Fibroblast of skin of abdomen (primary cell): ENCODE measurements at places on chromosomes 11 and 22.

GRCh38 chr22:17412232-17412631 lies 43.0 kb downstream of the CECR2 start:
- DNase-seq: no peak

DNA sequence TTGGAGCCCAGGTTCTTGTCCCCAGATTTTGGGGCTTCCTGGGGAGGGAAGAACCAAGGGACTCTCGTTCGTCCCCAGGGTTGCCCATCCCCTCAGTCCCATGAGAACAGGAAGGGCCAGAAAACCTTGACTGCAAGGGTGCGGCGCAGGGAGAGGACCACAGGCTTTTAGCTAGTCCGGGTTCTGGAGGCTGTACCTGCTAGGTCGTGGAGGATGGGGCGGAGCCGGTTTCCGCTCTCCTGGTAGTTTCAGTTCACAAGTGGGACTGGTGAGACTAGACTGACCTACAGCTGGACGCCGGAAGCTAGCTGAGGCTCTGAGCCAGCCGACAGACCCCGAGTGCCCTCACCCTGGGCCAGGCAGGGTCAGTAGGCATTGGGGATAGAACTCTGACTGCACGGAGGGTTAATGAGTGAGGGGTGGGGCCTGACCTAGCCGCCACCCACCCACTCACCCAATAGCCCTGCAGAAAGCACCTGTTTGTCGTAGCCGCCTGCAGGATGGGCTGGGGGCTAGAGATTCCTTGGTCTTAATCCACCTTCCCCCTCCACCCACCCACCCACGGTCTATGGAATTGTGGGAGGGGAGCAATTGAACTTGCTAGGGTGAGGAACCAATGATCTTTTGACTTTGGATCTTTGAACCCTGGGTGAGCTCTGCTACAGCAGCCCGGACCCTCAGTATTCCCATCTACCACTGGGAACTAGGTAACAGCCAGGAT lies 1.5 kb downstream of the MAFF start:
- no peak for DNase-seq

DNA sequence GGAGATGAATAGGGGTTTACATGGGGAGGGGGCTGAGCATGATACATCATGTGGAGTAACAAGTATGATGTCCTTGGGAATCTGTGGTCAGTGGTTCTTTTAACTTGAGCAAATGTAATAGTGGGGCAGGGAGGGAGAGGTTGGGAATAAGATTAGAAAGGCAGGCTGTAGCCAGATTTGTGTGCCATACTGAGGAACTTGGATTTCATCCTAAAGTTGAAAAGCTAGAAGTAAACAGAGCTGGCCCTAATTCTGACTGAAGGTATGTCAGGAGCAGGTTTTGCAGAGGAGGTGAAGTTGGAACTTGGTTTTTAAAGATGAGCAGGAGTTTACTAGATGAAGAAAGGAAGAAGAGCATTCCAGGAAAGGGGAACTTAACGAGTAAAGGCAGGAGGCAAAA lies 108.3 kb upstream of the RRM1 start:
- no peak for DNase-seq

DNA sequence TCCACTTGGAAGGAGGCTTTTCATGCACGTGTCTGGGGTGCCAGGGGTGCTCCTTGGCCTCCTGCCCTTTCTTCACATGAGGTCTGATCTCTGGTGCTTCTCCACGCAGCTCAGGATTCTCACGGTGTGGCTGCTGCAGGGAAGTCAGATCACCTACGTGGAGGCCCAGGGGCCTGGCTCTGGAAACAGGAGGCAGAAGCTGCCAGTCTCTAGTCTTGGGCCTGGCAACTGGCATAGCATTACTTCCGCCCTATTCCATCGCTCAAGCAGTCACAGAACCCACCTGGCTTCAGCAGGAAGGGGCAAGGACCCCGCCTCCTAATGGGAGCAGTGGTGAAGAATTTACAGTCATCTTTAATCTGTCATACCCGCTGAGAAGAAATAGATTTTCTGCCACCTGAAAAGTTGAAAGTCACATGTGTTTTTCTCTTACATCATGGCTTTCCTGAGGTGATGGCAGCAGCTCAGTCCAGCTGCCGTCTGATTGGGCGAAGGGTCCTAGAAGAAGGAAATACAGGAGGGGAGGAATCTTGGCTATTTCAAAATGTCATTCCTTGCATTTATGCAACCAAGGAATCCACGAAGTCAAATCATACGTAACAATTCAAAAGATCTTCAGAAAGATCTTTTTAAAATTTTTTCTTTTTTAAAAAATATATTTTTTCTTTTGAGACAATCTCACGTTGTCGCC lies 50.1 kb upstream of the DKK3 start:
- no peak for DNase-seq

GRCh38 chr22:23539135-23539838 lies 40.8 kb downstream of the IGLL1 start:
- peak; percentile 70 for DNase-seq

DNA sequence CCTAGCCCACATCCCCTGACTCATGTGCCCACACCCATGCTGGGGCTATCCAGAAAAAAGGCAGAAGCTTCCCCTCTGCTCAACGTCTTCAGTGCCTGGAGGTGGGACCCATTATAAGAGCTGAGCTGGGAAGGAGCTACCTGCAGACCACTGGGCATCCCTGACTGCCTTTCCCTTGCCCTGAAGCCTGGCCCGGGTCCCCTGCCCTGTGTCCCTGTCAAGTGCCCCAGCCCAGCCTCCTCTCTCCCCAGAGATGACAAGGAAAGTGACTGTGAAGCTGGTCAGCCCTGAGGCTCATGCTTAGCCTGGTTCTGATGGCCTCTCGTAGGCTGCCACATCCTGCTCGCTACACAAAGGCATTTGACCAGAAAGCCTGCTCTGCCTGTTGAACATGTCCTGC lies 140.4 kb downstream of the PARVA start:
- DNase-seq: no peak

DNA sequence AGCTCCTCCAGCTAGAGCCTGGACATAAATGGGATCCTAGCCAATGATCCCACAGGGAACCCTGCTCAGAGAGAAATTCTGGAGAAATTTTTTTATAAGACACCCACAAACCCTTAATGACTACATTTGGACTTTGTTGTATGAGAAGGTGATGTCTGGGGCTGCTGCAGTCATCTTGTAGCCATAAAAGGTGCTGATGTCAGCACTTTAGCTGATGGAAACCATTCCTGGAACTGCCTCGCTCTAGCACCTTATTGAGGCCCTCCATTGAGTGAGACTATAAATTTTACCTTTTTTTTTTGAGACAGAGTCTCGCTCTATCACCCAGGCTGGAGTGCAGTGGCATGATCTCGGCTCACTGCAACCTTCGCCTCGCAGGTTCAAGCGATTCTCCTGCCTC lies 610.7 kb downstream of the OPCML start:
- no peak for DNase-seq

DNA sequence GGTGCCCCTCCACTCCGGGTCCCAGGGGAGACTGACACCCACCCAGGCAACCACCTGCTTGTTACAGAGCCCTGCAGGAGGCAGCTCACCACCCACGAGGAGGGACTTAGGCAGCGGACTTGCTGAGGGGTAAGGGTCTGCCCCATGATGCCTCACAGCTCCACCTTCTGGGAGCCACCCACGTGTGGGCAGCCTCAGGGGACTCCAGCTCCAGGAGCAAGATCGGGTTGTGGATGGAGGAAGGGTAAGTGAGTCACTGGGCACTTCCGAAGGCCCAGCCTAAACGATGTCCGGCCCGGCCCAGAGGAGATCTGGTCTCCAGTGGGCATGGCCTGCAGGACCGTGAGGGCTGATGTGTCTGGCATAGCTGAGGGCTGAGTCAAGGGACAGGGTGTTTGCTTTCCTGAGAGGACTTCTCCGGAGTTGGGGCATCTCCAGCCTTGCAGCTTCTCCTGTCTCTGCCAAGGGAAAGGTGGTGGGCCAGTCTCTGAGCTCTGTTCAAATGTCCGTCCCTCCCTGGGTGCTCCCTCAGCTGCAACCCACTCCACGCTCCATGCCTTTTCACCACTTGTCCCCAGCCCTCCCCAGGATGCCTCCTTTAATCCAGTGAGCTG lies 32.3 kb upstream of the P2RY2 start:
- peak; percentile 37 for DNase-seq

DNA sequence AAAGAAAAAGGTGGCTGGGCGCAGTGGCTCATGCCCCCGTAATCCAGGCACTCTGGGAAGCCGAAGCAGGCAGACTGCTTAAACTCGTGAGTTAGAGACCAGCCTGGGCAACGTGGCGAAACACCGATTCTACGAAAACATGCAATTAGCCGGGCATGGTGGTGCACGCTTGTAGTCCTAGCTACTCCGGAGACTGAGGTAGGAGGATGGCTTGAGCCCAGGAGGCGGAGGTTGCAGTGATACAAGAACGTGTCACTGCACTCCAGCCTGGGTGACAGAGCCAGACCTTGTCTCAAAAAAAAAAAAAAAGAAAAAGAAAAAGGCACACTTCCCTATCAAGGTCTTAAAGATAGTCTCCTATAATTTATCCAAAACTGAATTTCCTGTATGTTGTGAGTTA lies 39.4 kb downstream of the DGCR2 start:
- no peak for DNase-seq

- DNase-seq: no peak
Measured at GRCh38 chr22:44297470-44298061, 15.2 kb downstream of the SHISAL1 start.

GRCh38 chr11:90284171-90284570 lies 61.3 kb upstream of the CHORDC1 start:
- DNase-seq: no peak

DNA sequence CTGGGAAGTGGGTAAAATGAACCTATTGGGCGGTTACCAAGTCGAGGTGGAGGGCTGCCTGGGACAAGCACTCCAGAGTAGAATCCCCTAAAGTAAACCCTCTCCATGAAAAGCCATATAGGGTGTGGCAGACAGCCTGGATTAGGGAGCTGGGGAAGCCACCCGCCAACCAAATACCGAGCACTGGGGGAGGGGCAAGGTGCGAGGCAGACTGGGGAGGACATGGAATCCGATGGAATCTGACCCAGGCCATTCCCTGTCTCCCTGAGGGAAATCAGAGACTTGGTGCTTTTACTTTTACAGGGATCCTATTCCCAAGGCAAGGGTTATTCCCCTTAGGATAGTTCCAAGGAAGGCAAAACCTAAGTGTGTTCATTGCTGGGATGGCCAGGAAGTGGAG lies 130.9 kb upstream of the HSD17B12 start:
- no peak for DNase-seq

DNA sequence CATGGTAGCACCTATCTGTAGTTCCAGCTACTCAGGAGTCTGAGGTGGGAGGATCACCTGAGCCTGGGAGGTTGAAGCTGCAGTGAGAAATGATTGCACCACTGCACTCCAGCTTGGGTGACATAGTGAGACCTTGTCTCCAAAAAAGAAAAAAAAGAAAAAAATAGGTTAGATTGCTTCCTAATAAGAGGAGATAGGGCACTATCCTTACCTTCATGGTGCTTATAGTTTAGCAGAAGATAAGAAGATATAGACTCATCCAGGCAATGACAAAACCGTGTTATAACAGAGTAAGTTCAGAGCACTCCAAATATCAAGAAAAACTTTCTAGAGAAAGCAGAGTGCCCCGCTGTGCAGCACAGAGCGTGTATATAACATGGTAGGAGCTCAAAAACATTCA lies 42.1 kb downstream of the RRP8 start:
- no peak for DNase-seq

- no peak for DNase-seq
Measured at GRCh38 chr11:126890561-126890960, 110.0 kb downstream of the KIRREL3 start.

DNA sequence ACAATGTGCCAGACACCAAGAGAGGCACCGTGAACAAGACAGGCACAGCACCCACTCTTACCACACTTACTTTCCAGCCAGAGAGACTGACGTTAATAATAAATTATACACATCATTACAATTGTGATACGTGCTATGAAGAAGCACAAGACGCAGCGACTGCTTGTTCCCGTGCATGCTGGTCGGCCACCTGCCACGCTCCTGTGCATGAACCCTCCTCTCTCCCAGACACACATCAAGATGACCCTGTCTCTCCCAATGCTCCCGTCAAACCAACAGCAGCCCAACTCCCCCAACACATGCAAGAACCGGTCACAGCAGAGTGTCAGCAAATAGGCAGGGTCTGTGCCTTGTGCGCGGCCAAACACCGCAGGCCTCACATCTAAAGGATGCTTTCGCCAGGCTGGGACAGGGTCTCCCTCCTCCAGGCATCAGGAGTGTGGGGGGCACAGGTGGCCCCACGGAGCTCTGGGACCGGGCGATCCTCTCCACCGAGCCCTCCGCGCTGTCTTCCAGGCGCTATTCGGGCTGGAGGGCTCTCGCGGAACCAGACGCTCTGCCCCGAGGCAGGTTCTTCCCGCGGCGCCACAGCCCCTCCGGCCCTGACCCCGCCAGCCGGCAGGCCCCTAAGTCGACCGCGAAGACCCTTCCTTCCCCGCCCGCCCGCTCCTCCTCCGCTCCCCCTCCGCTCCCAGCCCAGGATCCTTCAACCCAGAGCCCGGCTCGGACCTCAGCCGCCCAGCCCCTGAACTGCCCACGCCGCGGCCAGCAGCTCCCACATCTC lies 533 bp downstream of the SERGEF start:
- no peak for DNase-seq

DNA sequence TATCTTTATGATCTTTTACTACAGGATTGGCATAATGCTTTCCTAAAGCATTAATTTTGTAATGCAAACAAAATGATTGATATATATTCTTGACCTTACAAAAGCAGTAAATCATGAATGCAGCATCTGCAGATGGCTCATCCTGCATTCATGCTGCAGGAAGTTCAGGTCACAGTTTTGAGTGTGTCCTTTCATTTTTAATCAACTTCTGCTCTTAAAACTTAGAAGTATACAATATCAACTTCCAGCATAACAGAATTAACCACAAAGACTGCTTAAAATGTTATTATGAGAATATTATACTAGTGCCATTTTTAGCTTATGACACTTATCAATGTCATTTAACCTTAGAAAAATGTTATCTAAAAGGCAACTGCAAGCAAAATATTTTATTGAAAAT lies 54.0 kb downstream of the SLC36A4 start:
- no peak for DNase-seq

GRCh38 chr11:64660205-64660604 lies 62.8 kb downstream of the NRXN2 start:
- DNase-seq: no peak

- DNase-seq: no peak
Measured at GRCh38 chr11:126456783-126457542, 101.5 kb downstream of the ST3GAL4 start.

GRCh38 chr22:34993548-34993947 lies 72.4 kb upstream of the ISX start:
- no peak for DNase-seq

GRCh38 chr22:40001800-40002577 lies 7.2 kb downstream of the FAM83F start:
- DNase-seq: no peak

DNA sequence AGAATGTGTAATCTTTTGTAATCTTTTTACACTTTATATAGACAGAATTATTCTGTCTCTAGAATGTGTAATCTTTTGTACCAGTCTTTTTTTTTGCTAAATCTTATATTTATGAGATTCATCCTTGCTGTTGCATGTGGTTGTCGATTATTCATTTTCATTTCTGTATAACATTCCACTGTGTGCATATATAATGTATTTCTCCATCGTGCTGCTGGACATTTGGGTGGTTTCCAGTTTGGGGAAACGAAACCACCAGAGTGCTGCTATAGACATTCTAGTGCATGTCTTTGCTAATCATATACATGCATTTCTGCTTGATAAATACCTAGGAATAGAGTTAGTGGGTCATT lies 146.5 kb downstream of the GRIK4 start:
- no peak for DNase-seq

- DNase-seq: no peak
Measured at GRCh38 chr11:1440496-1440895, 46.1 kb downstream of the MOB2 start.

- DNase-seq: peak; percentile 26
Measured at GRCh38 chr11:129278586-129279319, 86.6 kb upstream of the ARHGAP32 start.

- peak; percentile 45 for DNase-seq
Measured at GRCh38 chr11:111938687-111939160, 1.6 kb downstream of the DIXDC1 start.
